ENCODE measurements at places on chromosomes 7 and 10. TPM values are rescaled to one million over a fixed set of nuclear protein-coding genes. Genes with fewer than 3 reads are reported as not detected.

DNA sequence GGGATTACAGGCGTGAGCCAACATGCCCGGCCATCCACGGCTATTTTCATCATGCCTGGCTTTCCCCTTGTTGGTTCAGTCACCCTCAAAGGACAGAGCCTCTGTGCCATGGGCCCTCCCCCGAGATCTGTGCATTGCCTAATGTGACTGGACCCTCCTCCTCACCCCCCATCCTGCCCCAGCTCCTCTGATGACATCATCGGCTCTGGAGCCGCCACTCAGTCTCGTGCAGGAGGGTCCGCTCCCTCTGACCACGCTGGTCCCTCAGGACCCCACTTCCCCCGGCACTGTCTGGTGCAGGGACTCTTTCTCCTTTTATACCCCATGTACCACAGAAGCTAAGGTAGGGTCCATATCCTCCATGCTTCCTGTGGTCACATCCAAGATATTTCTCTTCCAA lies 33.2 kb upstream of the BAIAP2L1 start:
- no peak for DNase-seq

The VWA2 gene
- 2.4 TPM for total RNA-seq

- no peak for DNase-seq
Observed at GRCh38 chr7:78953726-78954363, 499.6 kb downstream of the MAGI2 start.

- DNase-seq: no peak
Observed at GRCh38 chr7:2138146-2138765, 94.5 kb downstream of the MAD1L1 start.

The LRGUK gene
- total RNA-seq: 0.37 TPM

- DNase-seq: peak; percentile 56
Observed at GRCh38 chr10:77873536-77874380, 52.8 kb downstream of the DLG5 start.

- DNase-seq: no peak
Observed at GRCh38 chr7:26105236-26105635, 46.8 kb upstream of the NFE2L3 start.

- no peak for DNase-seq
Observed at GRCh38 chr7:17342756-17343155, 44.3 kb downstream of the AHR start.

DNA sequence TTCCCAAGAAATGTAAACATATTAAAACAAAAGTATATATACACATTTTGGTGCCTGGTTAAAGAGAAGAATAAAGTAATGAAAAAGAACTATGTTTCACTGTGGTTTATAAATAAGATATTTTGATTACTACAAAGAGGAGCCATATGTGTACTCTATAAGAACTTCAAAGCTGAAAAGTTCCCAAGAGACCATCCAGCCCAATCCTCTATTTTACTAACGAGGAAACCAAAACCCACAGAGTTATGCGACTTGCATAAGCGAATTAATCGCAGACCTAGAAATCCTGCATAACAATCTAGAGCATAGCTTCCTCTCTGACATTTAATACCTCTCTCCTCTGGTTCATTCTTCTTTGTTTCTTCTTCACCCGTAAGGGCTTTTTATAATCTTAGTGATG lies 937.1 kb downstream of the CNTNAP2 start:
- no peak for DNase-seq

- DNase-seq: peak; percentile 92
Observed at GRCh38 chr10:132446661-132447445, 49.9 kb downstream of the PWWP2B start.

GRCh38 chr10:115921795-115922194 lies 351.2 kb downstream of the GFRA1 start:
- DNase-seq: no peak

Data from colonic mucosa (tissue), 4 donors.